ENCODE measurements at places on chromosomes 16 and 17.

GRCh38 chr16:82583422-82583821, 43.3 kb upstream of the CDH13 start:
- DNase-seq: no peak

DNA sequence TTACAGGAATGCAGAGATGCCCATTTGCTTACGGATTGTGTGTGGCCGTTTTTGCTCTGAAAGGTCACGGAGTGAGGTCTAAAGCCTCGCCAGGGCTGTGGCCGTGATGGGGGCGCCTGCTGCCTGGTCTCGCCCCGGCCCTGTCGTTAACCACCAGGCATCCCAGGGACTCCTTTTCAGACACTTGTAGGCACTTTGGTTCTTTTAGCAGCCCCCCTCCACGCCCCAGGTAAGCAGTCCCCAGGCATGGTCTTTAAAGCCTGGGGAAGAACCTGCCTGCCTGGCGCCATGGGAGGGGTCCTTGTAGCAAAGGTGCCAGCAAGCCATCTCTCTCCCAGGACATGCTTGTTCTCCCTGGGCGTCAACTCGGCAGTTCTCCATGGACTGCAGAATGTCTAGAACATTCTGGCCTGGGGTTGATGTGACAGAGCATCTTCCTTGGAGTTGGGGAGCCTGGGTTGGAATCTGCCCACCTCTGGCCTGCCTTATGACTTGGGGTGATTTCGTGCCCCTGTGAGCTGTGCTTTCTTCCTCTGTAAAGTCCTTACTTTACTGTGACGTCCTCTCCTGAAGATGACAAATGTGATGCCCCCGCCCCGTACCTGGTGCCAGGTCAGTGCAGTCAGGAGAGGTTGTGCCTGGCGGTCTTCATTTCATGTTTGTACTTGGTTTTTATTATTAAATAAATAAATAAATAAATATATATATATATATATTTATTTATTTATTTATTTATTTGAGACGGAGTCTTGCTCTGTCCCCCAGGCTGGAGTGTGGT, 5.4 kb downstream of the KCTD5 start:
- DNase-seq: no peak

DNA sequence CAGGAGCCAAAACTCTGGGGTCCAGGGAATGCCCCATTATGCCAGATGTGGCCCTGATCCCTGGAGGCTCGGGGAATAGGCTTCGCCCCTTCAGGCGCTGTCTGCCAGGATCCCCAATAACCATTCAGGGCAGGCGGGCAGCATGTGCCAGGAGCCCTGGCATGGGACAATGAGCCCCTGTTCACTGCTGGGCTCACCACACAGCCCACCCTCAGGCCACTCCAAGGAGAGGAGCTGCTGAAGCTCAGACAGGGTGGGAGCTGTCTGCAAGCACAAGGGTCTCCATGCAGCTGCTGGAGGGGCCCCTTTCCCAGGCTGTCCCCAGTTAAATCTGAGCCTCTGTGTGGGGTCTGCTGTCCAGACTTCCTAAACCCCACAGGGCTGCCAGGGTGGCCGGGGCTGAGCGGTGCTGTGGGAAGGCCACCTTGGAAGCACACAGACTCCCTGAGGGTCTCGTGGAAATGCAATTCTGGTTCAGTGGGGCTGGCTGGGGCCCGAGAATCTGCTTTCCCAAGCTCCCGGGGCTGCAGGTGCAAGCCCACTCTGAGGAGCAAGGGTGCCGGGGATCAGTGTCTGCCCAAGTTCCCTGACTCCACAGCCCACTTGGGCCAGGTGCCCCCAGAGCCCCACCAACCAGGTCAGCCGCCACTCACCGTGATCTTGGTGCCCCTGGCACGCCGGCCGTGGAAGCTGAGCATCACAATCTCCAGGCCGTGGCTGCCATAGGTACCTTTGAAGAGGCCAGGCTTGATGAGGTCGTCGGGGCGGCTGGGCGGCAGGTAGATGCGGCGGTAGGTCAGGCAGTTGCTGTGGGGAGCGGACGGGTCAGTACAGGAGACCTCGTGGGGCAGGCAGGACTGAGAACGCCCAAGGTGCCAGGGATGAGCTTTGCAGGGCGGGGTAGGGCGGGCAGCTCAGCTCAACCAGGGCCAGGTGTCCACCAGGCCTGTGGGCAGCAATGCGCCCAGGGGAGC, 17.7 kb upstream of the C16orf95 start:
- DNase-seq: no peak

DNA sequence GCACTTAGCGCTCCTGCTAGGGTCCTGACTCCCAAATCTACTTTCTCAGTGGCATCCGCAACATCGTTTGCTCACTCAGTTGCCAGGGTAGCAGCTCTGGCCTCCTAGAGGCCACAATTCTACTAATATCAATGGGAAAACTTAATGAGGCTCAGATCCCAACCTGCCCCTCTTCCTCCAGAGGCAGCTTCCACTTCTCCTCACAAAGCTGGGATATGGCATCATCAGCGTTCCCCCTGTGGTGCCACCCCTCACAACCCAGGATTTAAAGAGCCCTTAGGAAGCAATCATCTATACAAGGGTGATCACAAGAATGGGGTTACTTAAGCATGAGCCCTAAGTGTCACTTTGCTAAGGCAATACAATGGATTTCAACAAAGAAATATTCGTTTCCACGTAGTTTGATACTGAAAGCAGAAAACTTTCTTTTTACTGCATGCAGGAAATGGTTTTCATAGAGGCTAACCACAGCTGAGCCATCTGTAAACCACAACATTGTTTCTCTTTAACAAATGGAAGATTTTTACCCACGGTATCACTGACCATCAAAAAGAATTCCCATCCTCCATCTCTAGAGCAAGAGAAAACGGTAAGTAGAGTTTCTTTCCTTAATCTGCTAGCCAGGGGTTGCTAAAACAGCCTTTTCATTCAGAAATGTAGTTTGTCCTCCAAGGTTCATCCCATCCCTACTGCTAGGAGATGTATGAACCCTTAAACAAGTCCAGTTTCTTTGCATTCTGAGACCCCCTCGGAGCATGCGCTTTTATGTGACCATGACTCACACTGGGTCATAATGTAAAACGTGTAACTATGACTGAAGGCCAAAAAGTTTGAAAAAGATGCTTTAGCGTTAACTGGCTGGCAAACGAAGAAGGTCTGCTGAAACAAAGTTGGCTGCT, 68.3 kb upstream of the BCAR1 start:
- no peak for DNase-seq

- no peak for DNase-seq
Measured at GRCh38 chr16:54519161-54519695, 232.6 kb upstream of the IRX3 start.

GRCh38 chr17:16007439-16007838, 7.8 kb downstream of the TTC19 start:
- no peak for DNase-seq

- no peak for DNase-seq
Measured at GRCh38 chr16:24537474-24538337, 1.7 kb upstream of the RBBP6 start.

DNA sequence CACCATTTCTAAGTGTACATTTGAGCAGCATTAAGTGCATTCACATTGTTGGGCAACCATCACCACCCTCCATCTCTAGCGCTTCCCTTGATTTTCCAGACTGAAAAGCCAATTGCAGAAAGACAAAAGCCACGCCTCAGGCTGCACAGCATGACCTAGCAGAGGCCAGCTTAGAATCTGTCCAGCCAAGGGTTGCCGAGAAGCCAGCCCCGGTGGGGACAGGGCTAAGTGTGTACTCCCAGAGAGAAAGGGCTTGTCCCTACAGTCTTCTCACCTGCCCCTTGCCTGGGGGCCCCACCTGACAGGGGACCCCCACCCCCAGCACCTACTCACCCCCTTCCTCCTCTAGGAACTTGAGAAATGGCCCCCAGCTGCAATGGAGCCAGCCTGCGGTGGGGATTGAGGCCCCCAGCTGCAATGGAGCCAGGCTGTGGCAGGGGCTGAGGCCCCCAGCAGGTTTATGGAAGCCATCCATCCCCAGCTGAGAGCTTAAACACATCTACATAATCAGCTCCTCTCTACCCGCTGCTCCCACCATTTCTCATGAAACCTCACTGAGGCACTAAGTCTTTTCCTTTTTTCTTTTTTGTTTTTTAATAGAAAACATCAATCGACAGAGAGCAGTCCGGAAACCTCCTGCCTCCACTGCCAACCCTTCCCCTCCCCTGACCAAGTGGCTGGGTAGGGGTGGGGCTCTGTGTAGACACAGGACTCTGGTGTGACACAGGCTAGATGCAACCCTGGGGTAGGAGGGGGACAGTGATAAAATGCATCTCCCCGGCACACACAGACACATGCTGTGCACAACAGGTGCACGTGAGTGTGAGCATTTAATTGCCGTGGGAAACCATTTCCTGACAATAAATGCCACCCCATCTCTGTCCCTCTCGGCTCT, 77.9 kb downstream of the CCT6B start:
- no peak for DNase-seq

GRCh38 chr17:78130437-78131101, at the start of gene TMC8:
Gene TMC8 (plus strand): TSS chr17:78130771. CDS start chr17:78131589, 818 bp downstream.
- DNase-seq: peak; percentile 56

DNA sequence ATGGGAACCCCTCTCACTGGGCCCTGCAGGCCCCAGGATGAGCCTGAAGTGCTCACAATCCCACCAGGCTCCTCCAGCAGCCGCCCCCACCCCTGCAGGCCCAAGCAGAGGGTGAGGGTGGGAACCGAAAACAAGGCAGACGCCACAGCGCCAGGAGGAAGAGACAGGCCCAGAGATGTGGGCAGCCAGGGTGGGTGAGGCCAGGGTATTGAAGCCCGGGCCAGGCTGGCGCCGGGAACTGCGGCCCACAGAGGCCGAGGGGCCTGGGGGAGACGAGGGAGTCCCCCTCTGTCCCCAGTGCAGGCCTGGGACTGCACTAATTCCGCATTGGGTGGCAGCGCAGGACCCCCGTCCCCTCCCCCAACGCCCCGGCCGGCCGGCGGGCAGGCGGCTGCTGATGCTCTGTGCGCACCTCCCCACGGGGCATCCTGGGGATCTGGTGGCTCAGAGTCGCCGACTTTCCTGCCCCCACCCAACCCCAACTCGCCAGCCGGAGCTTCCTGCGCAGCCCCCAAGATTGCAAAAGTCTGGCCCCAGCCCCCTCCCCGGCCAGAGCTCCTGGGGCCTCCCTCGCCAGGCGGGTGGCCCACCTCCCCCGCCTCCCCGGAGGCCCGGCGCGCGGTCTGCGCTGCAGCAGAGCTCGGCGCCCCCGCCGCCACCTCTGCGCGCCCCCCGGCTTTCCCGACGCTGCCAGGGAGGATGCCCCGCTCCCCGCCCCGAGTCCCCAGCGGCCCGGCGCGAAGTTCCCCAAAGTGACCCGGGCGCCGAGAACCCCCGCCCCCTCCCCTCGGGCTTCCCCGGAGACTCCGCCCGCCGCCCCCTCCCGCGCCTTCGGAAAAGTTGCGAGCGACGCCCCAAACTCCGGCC, 107.8 kb downstream of the ENGASE start:
- DNase-seq: no peak

DNA sequence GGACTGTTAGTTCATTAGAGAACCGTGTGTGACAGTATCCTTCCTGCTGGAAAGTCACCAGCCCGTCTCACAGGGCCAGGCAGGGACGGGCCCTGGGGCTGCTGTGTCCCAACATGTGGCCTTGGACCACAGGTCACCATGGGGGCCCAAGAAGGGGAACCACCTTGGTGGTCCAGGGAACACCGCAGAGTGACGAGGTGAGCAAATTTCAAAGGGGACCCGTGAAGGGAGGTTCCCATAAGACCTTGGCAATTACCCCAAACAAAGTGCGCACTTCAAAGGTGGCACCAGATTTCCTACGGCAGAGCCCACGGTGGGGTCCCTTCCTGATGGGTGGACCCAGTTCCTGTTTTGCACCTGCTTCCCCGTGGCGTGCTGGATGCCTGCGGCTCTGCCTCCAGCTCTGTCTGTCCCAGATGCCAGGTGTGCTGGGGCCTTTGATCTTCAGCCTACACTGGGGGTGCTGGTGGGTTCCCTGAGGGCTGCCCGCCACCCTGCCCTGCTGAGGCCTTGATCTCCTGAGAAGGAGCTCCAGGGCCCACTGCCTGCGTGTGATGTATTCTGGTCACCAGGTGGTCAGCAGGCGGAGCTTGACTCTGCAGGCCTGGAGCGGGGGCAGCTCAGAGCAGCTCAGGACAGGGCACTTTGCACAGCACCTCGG, 27.0 kb downstream of the SLC7A5 start:
- no peak for DNase-seq

DNA sequence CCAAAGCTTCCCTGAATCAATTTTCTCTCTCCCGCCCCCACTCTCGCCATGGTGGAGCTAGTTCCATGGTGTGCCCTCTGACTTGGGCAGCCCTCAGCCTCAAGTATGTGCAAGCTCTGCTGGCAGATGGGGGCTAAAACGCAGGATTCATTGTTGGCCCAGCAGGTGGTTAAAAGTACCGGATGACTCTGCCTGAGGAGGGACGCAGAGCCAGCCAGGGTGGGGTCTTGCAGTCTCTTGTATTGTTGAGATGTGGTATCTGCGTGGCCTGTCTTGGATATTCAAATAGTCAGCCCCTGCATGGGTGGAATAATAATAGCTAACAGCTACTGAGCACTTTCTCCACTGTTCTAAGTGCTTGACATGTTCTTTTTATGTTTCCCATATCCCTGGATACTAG, 36.7 kb upstream of the CPNE2 start:
- no peak for DNase-seq

- no peak for DNase-seq
Measured at GRCh38 chr17:58580671-58581070, 66.2 kb upstream of the MTMR4 start.

DNA sequence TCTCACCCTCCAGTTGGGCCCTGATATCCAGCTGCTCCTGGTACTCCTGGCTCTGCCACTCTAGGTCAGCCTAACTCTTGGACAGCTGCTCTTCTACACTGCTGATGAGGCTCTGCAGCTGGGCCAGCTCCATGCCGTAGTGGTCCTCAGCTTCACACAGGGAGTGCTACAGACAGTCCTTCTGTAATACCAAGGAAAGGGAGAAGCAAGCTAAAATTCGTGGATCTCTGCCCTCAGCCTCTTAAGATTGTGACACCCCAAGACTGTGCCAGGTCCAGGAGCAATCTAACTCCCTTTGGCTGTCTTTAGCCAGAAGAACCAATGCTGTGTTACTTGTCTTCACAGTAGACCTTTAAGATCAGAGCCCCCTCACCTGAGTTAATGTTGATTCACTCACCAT, 7.7 kb upstream of the KRT38 start:
- no peak for DNase-seq

GRCh38 chr17:76441686-76442340, 11.1 kb downstream of the UBE2O start:
- no peak for DNase-seq

GRCh38 chr17:63290351-63290750, 155.8 kb downstream of the CYB561 start:
- DNase-seq: no peak
